ENCODE measurements at places on chromosomes 3 and 15.

GRCh38 chr15:35487417-35487816 is 58.5 kb downstream of the DPH6 start:
- no peak for DNase-seq

GRCh38 chr15:76336254-76337058 is at the start of gene ISL2:
ISL2 (plus strand) TSS chr15:76336773; CDS start chr15:76336884, 111 bp downstream.
- DNase-seq: peak; percentile 80

DNA sequence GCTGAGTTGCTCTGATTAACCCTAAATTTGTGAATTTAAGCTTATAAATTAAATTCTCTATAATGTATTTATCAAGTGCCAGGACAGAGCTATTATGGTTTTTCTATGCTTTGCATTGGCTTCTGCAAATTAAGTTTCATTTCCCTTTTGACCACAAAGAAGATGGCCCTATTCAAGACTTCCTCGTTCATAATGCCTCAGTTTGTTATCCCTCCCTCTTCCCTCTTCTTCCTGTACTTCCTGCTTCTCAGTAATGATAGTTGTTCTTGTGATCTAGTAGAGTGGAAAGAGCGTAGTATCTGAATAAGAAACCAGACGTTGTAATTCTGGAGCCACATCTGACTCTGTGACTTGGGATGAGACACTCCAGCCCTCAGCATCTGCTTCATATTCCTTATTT is 118.7 kb downstream of the CACNA1D start:
- no peak for DNase-seq

- no peak for DNase-seq
Observed at GRCh38 chr3:32945136-32945535, 6.3 kb upstream of the CCR4 start.

DNA sequence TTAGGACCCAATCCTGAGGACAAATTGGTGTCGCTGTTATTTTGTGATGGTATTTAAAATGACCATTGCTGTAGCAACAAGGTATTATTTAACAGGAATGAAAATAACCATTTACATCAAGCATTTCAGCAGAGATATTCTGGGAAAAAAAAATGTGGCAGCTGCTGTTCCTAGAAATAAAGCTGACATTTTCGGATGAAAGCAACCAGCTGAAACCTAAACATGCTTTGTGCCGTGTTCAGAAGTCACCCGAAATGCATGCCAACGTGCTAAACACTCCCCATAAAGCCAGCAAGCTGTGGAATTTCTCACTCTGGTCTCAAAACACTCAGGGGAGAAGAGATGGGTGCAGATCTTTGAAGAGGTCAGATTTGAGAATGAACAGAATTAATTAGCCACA is 31.5 kb upstream of the TAFA4 start:
- no peak for DNase-seq

DNA sequence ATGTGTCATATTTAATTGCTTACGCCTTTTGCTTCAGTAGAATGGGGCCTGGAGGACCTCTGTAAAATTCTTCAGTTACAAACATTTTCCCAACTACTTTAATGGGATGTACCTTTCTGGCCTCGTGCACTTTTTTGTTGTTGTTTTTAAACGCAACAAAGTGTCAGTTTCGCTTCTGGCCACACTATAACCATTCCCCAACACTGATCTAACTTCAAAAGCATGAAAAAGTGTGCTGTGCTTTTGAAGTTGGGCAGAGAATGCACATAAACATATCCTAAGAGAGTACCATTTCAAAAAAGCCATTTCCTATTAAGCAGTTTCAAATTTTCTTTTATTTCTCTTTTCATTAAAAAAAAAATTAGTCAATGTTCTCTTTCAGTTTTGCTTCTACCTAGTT is 435.8 kb downstream of the CNTN6 start:
- DNase-seq: no peak

GRCh38 chr3:11600501-11601282 is 43.0 kb downstream of the VGLL4 start:
- no peak for DNase-seq

DNA sequence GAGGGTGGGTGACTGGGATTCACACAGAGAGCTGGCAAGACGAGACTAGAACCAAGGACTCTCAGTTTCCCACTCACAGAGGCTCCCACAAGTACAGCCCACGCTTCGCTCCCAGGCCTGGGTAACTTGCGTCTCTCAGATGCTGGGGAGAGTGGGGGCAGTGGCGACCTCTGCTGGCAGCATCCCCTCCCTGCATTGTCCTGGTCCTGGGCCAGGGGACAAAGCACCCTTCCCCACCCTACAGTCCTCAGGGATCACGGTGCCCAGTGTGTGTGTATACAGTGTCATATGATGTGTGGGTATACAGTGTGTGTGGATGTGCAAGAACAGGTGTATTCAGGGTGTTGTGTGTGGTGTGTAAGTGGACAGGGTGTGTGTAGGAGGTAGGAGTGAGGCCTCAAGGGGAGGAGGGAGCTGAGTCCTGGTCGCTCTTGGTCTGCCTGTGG is 12.8 kb downstream of the VILL start:
- DNase-seq: peak; percentile 65

DNA sequence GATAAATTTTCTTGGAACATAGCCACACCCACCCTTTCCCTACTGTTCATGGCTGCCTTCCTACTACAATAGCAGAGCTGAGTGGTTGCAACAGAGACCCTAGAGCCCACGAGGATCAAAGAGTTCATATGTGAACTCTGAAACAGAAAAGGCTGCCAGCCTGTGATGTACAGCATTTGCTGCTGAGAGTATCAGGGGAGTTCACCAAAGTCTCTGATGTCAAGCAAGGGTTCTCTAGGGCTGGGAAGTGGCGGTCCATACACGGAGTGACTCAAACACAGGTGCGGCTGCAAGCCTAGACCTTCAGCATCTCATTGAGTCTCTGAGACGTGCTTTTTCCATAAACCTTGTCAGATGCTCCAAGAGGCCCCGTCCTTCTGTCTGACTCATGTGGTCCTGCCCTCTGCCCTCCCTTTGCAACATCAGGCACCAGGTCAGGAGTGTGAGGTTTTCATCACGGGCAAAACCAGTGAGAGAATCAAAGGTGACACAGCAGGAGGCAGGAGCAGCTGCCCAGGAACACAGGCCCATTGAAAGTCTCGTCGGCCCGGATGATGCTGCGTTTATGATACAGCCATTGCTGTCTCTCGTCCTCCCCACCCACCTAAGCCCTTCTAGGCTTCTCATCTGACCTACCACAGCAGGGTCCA is 42.9 kb downstream of the PCSK6 start:
- no peak for DNase-seq

GRCh38 chr15:63292241-63292640 is 14.8 kb downstream of the APH1B start:
- no peak for DNase-seq

- DNase-seq: no peak
Observed at GRCh38 chr15:60797444-60798040, 318.6 kb upstream of the ICE2 start.

GRCh38 chr3:134647902-134648760 is 2.7 kb downstream of the KY start:
- no peak for DNase-seq

DNA sequence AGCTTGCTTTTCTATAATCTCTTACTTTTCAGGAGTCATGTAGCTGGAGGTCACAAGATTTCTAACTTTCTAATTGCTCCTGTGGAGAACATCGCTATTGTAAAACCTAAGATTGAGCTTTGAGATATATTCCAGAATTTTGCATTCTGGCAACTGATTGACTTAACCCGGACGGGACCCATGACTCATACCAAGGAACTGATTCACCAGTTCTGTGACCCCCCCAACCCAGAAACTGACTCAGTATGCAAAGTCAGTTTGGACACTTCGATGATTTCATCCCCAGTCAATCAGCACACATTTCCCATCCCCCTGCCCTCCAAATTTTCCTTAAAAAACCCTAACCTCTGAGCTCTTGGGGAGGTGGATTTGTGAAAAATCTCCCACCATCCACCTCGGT is 396.5 kb upstream of the GBE1 start:
- no peak for DNase-seq

DNA sequence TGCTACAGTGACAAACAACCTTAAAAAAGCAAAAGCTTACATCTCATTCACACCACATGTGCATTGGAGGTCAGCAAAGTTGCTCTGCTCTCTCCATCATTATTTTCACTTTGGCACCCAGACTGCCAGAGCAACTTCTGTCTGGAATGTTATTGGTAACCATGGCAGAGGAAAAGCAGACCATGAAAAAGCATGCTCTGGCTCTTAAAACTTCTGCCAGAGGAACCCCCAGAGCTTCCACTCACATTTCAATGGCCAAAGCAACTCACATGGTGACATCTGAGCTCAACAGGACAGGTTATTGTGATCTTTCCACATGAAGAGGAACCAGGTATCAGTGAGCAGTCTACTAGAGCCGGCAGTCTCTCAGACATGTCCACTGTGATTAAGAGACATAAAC is 21.9 kb upstream of the FRMD5 start:
- DNase-seq: no peak

DNA sequence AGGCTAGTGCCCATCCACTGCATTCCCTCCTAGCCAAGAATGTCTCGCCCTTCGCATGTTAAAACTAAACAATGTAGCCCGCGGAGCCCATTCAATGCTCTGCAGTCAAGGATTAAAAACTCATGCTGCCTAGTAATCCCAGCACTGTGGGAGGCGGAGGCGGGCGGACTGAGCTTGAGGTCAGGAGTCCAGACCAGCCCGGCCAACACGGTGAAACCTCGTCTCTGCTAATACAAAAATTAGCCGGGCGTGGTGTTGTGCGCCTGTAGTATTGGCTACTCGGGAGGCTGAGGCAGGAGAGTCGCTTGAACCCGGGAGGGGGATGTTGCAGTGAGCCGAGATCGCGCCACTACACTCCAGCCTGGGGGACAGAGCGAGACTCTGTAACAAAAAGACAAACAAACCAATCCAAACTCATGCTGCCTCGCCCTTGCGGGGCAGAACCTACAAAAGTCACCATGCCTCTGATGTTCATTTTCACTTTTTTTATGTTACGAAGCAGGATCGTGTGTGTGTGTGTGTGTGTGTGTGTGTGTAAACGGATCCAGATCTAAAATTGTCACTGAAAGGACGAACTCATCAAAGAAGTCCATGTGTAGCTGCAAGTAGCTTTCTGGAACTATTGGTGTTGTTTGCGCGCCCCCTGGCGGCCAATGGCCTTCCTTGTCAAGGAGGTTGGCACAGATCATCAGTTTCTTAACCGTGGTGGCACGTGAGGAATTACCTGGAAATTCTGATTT is 54.8 kb upstream of the SPESP1 start:
- peak; percentile 85 for DNase-seq

DNA sequence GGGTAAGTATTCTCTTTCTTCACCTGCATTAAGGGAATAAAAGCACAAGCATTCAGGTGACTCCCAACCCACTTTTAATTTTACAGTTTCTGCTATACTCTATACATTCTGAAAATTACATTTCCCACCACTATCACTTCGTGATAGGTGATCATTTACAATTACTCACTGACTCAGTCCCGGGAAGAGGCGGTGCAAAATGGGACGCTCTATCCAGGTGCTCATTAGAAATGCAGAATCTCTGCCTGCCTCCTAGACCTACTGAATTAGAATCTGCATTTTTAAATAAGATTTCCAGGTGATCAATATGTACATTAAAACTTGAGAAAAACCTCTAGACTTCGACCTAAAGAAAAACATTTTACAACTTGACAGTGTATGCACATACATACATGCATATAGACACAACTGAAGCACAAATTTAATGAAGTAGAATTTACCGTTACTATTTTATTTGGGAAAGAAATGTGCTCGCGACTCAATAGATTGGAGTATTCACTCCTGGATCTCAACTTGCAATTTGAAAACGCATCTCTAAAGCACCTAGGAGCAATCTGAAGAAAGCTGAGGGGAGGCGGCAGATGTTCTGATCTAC is 598 bp upstream of the TGFBR2 start:
- DNase-seq: no peak

DNA sequence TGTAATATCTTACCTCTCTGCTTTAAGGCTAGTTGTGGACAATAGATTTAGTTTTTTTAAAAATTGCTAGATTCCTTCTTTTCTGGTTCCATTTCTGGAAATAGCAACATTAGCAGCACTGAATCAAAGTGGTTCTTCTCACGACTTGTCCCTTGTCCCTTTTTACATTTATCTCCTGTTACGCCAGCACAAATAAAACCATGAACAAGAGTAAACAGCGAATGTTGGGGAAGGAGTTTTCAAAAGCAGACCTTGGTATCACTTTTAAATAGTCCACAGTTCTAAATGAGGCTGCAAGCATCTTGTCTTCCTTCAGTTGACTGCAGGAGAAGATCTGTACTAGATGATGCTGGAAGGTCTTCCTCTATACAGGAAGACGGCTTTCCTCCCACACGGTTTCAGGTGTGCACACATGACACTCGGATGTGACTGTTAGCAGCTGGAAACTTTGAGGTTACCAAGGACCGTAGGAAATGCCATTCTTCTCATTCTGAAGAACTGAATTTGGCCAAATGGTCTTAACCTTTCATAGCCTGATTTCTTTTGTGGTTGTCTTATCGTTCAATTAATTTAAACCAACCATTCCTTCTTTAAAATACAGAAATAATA is 251.0 kb upstream of the ICE2 start:
- no peak for DNase-seq

DNA sequence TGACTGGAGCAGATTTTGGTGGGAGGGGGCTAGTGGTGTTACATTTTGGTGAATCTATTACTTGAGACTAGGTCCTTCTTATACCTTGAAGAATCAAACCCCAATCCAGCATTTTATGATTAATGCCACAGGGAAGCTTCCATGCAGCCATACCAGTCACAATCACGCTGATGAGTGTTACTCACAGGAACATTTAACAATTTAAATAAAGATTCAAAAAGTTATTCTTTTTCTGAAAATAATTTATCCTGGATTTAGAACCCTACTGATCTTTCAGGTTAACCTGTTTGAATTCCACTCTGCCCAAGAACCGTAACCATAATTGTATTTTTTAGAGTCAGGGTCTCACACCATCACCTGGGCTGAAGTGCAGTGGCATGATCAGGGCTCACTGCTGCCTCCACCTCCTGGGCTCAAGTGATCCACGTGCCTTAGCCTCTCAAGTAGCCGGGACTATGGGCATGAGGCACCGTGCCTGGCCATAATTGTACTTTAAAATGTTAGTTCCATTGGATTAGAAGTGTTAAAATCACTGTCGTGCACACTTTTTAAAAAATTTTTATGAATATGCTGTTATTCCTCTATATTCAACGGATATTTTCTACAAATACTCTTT is 929 bp upstream of the MTMR10 start:
- DNase-seq: no peak

DNA sequence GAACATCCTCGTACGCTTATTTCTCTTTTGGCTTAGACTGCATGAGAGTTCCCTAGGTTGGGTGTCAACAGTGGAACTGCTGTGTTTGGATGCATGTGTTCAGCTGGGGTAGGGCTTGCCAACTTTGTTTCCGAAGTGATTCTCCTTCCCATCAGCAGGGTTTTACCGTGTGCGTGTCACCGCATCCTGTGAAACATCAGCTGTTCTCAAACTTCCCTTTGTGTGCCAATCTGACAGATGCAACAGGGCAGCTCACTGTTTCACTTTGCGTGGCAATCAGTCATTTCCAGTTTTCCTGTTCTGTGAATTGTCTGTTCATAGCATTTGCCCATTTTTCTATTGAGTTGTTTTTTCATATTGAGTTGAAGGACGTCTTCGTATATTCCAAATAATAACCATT is 218.8 kb downstream of the VPS13C start:
- no peak for DNase-seq
